Right ventricle myocardium superior (tissue), 1 donor: ENCODE measurements at places on chromosomes 1 and 21. TPM values are rescaled to one million over a fixed set of nuclear protein-coding genes. Genes with fewer than 3 reads are reported as not detected.

GRCh38 chr1:210321552-210321951, 7.2 kb upstream of the HHAT start:
- no peak for DNase-seq

The BRINP3 gene
- 0.05 TPM for total RNA-seq

The PGLYRP4 gene
- total RNA-seq: not detected

DNA sequence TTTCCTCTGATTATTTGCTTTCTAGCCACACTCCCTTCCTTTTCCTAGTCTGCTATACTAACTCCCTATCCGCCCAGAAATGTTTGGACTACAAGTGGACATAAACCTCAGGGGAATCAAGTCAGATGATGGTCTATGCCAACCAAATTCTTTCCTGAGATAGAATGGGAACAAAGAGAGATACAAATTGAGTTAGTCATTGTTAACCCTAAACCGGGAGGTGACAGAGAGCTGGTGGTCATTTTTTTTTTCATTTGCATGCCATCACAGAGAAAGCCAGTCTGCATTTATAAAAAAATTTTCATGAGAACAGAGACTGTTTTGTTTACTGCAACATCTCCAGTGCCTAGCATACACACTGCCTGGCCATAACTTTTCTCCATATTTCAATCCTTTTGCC, 35.0 kb downstream of the MYSM1 start:
- DNase-seq: no peak

The LCE1C gene
- total RNA-seq: not detected

The MCOLN2 gene
- total RNA-seq: 0.27 TPM

The SLC2A5 gene
- 2.1 TPM for total RNA-seq

GRCh38 chr21:34311561-34312330, 52.1 kb upstream of the KCNE2 start:
- DNase-seq: no peak

GRCh38 chr1:9249534-9250410, 15.2 kb downstream of the H6PD start:
- DNase-seq: peak; percentile 75

DNA sequence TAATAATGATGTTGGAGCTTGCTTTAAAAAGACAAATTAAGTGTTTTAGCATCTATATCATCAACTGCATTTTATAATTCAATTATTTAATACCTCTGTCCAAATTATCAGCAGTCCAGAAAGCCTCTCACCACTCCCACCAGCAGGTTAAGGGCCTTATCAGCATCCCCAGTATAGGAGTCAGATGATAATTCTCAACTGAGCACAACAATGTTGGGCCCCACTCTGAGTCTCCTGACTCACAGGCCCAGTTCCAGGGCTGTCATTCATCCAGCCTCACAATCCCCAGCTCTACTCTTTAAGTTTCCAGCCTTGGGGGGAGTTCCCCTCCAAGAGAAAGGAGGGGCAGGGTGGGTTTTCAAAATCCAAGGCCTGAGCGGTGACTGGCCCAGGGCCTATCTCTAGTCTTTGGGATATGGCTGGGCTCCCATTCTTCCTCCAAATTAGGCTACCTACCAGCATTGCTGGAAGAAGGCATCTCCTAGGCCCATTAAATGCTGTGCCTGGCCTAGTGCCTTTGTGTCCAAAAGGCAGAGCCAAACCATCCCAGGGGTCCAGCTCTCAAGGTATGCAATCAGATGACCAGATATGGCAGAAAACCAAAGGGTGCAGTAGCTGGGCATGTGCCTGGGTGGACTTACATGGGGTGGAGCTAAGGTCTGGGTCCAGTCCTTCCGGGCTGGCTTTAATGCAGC, 134.1 kb downstream of the GLUL start:
- peak; percentile 47 for DNase-seq

DNA sequence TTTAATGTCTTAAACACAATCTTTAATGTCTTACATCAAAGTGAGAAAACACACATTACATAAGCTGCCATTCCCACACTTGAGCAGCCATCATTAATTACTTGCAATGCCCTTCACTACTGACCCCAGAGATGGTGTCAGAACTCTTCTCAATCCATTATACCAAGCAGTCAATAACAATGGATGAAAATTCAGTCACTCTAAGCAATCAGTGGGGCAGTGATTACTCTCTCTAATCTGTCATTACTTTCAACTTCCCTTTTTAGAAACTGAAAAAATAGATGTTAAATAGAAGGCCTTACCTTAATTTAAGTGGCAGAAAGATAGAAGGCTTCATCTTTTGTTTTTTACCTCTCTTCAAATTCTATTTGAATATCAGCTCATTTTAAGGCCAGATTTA, 9.7 kb upstream of the FRRS1 start:
- no peak for DNase-seq
